Non-pigmented ciliary epithelial cell (primary cell): ENCODE measurements at places on chromosomes 1 and 21.

DNA sequence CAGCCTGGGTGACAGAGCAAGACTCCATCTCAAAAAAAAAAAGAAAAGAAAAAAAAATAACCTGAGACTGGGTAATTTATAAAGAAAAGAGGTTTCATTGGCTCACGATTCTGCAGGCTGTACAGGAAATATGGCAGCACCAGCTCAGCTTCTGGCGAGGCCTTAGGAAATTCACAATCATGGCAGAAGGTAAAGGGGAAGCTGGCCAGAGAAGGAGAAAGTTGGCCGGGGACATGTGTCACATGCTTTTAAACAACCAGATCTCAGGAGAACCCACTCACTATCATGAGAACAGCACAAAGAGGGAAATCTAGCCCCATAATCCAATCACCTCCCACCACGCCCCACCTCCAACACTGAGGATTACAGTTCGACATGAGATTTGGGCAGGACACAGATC, 125.3 kb downstream of the DISP1 start:
- no peak for DNase-seq

GRCh38 chr1:78833491-78833890, 173.0 kb downstream of the ADGRL4 start:
- DNase-seq: peak; percentile 75

GRCh38 chr1:35845766-35846165, 37.2 kb upstream of the AGO1 start:
- DNase-seq: no peak

DNA sequence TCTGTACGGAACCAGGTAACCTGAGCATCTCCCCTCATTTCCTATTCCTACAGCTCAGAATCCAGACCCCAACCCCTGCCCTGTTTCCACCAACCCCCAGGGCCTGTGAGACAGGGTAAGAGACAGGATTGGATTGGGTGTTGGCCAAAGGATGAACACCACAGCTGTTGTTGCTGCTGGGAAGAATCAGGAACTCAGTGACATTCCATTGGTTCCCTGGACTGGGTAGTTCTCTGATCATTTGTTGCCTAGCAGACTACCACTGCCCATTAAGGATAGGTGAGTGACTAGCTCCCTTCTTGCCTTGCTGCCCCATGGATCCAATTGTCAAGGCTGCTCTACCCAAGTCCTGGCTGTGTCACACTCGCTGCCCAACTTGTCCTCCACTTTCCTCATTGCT, 10.0 kb downstream of the NCSTN start:
- DNase-seq: no peak

GRCh38 chr1:84705513-84705912, 15.3 kb upstream of the SSX2IP start:
- no peak for DNase-seq

DNA sequence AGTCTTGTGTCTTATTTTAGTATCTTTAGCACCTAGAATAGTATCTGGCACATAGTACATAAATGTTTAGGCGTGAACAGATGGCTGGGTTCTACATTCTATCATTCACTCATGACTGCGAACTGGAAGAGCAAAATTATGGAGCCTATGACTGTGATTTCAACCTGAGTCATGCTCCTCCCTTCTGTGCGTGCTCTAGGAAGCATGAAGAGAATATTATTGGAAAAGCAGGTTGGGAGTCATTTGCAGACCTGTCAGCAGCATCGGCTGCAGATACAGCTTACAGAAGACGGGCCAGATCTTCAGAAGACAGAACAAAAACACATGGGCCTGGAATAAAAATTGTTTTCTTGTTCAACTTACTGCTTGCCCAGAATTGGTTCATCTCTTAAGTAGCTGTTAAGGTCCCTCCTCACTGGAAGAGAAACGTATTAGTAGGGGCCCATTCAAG, 344.0 kb upstream of the USP24 start:
- no peak for DNase-seq

DNA sequence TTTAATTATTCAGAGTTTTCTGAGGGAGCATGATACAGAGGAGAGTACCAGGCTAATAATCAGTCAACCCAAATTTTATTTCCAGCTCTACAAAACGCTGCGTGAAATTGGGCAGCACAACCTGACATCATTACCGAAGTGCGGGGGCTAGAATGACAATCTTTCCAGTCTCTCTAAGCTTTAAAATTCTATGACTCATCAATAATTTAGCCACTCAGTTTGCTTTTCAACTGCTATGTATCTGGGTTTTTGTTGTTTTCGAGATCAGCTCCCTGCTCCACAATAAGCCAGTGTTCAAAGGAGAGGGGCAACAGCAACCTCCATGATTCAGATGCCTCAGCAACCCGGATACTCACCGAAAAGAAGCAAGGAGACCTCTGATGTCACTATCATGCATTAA, 13.9 kb downstream of the SORT1 start:
- DNase-seq: no peak

DNA sequence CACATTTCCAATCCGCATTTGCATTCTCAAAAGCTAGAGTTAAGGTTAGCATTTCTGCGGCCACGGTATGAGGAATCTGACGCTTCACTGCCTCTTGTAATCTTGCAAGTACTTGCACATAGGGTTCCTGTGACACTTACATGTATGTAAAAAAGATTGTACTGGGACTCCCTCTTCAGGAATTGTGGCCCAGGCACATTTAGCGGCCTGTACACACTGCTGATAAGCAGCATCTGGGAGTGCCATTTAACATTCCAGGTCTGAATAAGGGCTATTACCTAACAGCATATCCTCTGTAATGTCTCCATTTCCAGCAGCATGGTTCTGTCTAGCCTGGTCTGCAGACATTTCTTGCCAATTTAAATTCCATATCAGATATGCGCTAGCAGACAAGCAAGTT, 75.7 kb downstream of the AXDND1 start:
- no peak for DNase-seq

- no peak for DNase-seq
Observed at GRCh38 chr1:155175927-155176371, 2.3 kb downstream of the TRIM46 start.

- DNase-seq: no peak
Observed at GRCh38 chr1:43550598-43551246, 20.0 kb downstream of the PTPRF start.

GRCh38 chr1:33792216-33792615, 71.7 kb upstream of the HMGB4 start:
- DNase-seq: no peak

- DNase-seq: no peak
Observed at GRCh38 chr1:1958071-1958541, 39.0 kb upstream of the TMEM52 start.

- no peak for DNase-seq
Observed at GRCh38 chr1:113511269-113511668, 121.0 kb downstream of the MAGI3 start.

GRCh38 chr1:235357485-235358373, 9.5 kb upstream of the TBCE start:
- DNase-seq: no peak

- DNase-seq: no peak
Observed at GRCh38 chr1:116832932-116833578, 76.7 kb upstream of the PTGFRN start.

- DNase-seq: no peak
Observed at GRCh38 chr1:35691080-35691479, 27.6 kb downstream of the C1orf216 start.

- no peak for DNase-seq
Observed at GRCh38 chr1:53766831-53767405, 28.0 kb upstream of the GLIS1 start.

GRCh38 chr21:17119466-17120297, 393.2 kb upstream of the CXADR start:
- no peak for DNase-seq

DNA sequence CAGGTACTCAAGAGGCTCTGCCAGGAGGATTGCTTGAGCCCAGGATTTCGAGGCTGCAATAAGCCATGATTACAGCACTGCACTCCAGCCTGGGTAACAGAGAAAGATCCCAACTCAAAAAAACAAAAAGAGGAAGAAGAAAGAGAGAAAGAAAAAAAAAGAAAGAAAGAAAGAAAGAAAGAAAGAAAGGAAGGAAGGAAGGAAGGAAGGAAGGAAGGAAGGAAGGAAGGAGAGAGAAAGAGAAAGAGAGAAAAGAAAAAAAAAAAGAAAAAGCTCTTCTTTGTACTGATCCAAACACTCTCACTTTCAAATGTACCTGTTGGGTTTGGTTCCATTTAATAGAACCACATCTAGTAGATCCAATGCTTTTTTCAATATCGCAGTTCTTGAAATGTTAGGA, 11.8 kb downstream of the BATF3 start:
- no peak for DNase-seq

DNA sequence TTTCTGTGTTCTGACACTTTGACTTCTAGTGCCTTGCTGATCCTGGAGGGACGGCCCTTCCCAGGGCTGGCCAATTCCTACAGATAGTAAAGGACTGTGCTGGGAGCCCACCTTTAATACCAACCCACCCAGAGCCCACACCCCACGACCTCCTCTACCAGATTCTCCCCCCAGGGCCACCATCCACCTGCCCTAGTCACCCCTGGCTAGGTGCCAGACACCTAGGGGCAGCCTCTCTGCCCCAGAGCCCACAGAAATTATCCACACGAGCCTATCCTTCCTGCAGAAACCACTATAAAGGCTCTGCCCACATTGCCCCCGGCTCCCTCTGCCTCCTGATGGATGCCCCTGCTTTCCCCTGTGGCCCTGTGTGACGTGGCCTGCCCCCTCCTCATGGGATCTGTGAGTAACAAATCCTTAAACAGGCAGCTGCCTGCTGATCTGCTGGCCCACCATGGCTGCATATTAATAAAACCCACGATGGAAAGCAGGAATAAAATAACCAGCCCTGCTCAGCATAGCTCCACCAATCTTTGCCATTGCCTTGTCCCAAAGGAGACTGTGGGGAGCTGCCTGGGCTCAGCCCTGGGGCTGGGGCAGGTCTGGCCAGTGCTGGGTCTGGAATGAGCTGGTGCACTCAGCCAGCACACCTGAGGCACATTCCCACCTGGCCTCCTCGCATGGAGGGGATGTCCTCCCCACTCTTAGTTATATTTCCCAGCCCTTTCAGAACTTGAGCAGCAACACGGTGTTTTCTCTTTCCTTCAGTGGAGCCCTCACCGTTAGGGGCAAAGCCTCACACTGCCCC, 488.5 kb downstream of the NPHP4 start:
- no peak for DNase-seq

GRCh38 chr1:2322581-2323211, 68.7 kb downstream of the MORN1 start:
- no peak for DNase-seq

DNA sequence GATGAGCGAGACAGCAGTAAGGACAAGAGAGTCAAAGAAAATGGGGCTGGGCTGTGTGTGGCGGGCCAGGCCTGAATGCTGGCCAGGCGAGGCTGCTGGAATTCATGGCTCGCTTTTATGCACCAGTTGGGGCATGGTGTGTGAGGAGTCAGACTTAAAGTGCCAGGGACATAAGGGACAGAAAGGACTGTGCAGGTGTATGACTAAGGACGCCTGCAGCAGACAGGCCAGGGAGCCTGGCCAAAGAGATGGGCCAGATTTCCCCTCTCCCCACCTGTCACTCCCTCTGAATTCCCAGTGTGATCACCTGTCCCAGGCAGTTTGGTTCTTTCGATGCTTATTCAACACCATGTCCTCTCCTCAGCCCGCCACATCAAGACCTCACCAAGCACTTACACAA, 16.9 kb upstream of the SMIM12 start:
- no peak for DNase-seq

- no peak for DNase-seq
Observed at GRCh38 chr1:163523375-163524029, 201.7 kb downstream of the NUF2 start.

- no peak for DNase-seq
Observed at GRCh38 chr1:152646656-152647055, 16.5 kb upstream of the LCE2D start.

DNA sequence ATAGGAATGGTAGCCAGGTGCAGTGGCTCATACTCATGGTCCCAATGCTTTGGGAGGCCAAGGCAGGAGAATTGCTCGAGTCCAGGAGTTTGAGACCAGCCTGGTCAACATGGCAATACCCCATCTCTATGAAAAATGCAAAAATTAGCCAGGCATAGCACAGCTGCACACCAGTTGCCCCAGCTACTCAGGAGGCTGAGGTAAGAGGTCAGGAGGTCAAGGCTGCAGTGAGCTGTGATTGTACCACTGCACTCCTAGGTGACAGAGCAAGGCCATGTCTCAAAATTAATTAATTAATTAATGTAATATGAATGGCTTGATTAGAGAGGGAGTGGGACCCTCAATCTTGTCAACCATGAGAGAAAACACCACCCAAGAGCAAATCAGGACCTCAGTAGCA, 198.7 kb upstream of the DUSP10 start:
- DNase-seq: no peak

- DNase-seq: no peak
Observed at GRCh38 chr1:218851586-218851985, 322.1 kb upstream of the LYPLAL1 start.

DNA sequence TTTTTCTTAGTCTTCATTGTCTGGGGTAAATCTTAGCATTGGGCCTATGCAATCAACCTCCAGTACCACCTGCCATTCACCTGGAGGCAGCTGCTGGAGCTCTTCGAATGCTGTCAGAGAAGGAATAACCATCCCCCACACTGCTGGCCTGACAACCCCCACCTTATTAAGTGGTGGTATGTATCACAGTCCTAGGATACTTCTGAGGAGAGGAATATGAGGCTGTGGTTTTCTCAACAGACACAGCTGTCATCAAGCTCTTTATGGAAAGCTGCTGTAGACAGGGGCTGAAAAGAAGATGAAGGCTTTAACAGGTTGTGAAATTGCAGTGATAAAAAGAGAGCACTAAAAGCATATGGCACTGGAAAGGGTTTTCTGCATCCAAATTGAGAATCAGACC, 61.7 kb downstream of the TSEN15 start:
- no peak for DNase-seq

GRCh38 chr1:153928791-153929341, 6.1 kb upstream of the GATAD2B start:
- no peak for DNase-seq

DNA sequence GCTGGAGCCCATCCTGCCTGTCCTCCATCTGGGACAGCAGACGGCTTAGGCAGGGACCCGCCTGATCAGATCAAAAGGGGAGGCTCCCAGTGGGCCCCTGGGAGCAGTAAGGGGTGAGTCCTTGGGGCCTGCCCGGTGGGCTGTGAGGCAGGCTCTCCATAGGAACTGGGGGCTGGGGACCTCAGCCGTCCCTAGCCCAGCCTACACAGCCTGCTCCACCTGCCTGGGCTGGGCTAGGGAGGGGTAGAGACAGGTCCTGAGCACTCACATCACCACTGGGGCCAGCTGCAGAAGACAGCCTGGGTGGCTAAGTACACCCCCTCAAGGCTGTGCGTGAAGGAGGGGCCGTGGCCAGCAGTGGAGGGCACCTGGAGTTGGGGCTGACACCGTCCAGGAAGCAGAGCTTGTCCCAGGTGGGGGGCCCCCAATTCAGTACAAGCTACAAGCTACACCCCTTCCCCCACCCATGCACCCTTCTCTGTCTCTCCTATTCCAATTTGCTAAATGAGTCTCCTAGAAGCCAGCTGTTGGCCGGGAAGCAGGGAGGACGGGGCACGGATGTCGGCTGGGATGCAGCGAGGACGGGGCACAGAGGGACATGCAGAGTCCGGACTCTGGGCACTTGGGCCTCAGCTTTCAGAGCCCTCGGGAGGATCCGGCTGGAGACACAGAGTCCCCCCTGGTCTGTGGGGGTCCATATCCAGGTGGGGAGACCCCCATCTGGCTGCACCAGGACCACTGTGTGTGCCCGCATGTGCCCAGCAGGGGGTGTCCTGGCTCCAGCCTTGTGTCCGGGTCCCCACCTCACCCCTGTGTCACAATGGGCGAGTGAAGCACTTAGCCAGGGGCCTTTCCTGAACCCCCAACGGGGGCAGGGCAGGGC, 1.7 kb downstream of the ISG15 start:
- no peak for DNase-seq
